ENCODE measurements at places on chromosomes 4 and X. TPM values are rescaled to one million over a fixed set of nuclear protein-coding genes. Genes with fewer than 3 reads are reported as not detected.

DNA sequence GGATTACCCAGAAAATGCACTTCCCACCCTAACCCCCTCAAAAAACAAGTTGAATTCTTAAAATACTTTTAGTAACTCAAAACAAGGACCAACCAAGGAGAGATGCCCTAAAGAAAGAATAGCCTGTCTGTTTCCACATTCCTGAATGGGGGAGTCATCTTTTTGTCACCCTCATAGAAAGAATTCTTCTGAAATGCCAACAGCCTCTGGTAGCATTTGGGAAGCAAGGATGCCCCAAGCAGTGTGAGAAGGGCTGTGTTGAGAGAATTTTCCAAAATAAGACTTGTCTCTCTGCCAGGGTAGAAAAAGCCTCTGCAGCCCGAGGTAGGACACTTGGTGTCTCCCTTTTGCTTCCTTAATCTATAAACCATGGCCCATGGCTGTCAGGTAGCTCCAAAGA, 173.1 kb upstream of the VCX3A start:
- no peaks in the 10 kb centered on the region for H3K27me3 ChIP-seq
- H3K4me1 ChIP-seq, result no peaks in the 10 kb centered on the region
- no peak for DNase-seq

The TMSB4X gene
- 5,030 TPM for total RNA-seq

The MTNR1A gene
- total RNA-seq, result not detected

- no peaks in the 10 kb centered on the region for H3K27me3 ChIP-seq
- H3K4me1 ChIP-seq, result no peaks in the 10 kb centered on the region
- H3K36me3 ChIP-seq, result no peaks in the 10 kb centered on the region
- no peak overlapping the region for H3K27ac ChIP-seq
- no peak overlapping the region for H3K4me3 ChIP-seq
Measured at GRCh38 chr4:13378973-13379759, 105.0 kb downstream of the RAB28 start.

The SOX3 gene
- total RNA-seq, result not detected

DNA sequence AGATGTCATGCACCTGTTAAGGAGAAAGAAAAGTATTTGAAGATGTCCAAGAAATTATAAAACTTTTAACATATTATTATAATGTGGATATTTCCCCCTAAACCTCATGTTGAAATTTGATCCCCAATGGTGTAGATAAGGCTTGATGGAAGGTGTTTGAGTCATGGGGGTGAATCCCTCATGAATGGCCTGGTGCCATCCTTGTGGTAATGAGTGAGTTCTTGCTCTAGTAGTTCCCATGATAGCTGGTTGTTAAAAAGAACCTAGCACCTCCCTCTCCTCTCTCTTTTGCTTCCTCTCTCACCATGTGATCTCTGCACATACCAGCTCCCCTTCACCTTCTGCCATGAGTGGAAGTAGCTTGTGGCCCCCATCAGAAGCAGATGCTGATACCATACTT, 176.6 kb upstream of the NR3C2 start:
- H3K4me1 ChIP-seq, result no peaks in the 10 kb centered on the region
- H3K36me3 ChIP-seq, result no peaks in the 10 kb centered on the region
- no peak overlapping the region for H3K27ac ChIP-seq
- DNase-seq, result no peak
- no peak overlapping the region for H3K4me3 ChIP-seq

GRCh38 chrX:103423955-103424638, 47.8 kb downstream of the BEX3 start:
- no peak for DNase-seq
- no peaks in the 10 kb centered on the region for H3K36me3 ChIP-seq
- no peaks in the 10 kb centered on the region for H3K4me1 ChIP-seq

GRCh38 chr4:3346146-3346545, 53.3 kb downstream of the RGS12 start:
- no peaks in the 10 kb centered on the region for H3K36me3 ChIP-seq
- no peak for DNase-seq
- H3K4me1 ChIP-seq, result peaks cover 21% of the 10 kb centered on the region
- no peaks in the 10 kb centered on the region for H3K27me3 ChIP-seq
- no peak overlapping the region for H3K27ac ChIP-seq

The DIPK2B gene
- total RNA-seq, result 11.2 TPM

The ARAP2 gene
- 270 TPM for total RNA-seq

The SPOCK3 gene
- 0.23 TPM for total RNA-seq

DNA sequence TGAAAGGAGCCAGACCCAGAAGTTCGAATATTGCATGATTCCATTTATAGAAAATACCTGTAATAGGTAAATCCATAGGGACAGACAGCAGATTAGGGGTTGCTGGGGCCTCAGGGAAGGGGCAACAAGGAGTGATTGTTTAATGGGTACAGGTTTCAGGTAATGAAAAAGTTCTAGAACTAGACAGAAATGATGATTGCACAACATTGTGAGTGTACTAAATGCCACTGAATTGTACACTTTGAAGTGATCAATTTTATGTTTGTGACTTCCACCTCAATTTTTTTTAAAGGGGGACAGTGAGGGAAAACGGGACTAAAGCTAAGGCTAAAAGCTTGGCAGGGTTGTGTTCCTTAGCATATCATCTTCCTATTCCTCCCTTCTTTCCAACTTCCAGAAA, 23.5 kb downstream of the ZBTB33 start:
- no peaks in the 10 kb centered on the region for H3K27me3 ChIP-seq
- H3K4me1 ChIP-seq, result no peaks in the 10 kb centered on the region
- no peak for DNase-seq
- no peaks in the 10 kb centered on the region for H3K36me3 ChIP-seq
- no peak overlapping the region for H3K27ac ChIP-seq
- H3K4me3 ChIP-seq, result no peak overlapping the region

- H3K36me3 ChIP-seq, result no peaks in the 10 kb centered on the region
- H3K27ac ChIP-seq, result no peak overlapping the region
- H3K4me3 ChIP-seq, result no peak overlapping the region
- no peak for DNase-seq
- H3K27me3 ChIP-seq, result no peaks in the 10 kb centered on the region
- no peaks in the 10 kb centered on the region for H3K4me1 ChIP-seq
Measured at GRCh38 chrX:38856670-38857265, 55.5 kb downstream of the MID1IP1 start.

The APLN gene
- total RNA-seq, result 14.2 TPM

GRCh38 chr4:99593781-99594641, 19.4 kb downstream of the MTTP start:
- DNase-seq, result no peak
- no peaks in the 10 kb centered on the region for H3K27me3 ChIP-seq
- H3K27ac ChIP-seq, result no peak overlapping the region
- no peaks in the 10 kb centered on the region for H3K36me3 ChIP-seq
- no peaks in the 10 kb centered on the region for H3K4me1 ChIP-seq

The MAML3 gene
- total RNA-seq, result 9.6 TPM

The SMIM10 gene
- total RNA-seq, result 1.9 TPM

- DNase-seq, result no peak
- no peak overlapping the region for H3K27ac ChIP-seq
- H3K27me3 ChIP-seq, result no peaks in the 10 kb centered on the region
- H3K4me1 ChIP-seq, result no peaks in the 10 kb centered on the region
- H3K36me3 ChIP-seq, result no peaks in the 10 kb centered on the region
Measured at GRCh38 chr4:157271166-157271869, 50.8 kb downstream of the GRIA2 start.

GRCh38 chr4:2009651-2010233, 968 bp upstream of the NELFA start:
- H3K36me3 ChIP-seq, result no peaks in the 10 kb centered on the region
- no peaks in the 10 kb centered on the region for H3K27me3 ChIP-seq
- peak; percentile 84 for DNase-seq

DNA sequence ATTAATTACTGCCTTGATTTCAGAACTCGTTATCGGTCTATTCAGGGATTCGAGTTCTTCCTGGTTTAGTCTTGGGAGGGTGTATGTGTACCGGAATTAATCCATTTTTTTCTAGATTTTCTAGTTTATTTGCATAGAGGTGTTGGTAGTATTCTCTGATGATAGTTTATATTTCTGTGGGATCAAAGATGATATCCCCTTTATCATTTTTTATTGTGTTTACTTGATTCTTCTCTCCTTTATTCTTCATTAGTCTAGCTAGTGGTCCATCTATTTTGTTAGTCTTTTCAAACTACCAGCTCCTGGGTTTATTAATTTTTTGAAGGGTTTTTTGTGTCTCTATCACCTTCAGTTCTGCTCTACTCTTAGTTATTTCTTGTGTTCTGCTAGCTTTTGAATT, 32.1 kb downstream of the CDX4 start:
- no peak overlapping the region for H3K27ac ChIP-seq
- DNase-seq, result no peak
- no peaks in the 10 kb centered on the region for H3K36me3 ChIP-seq
- no peaks in the 10 kb centered on the region for H3K27me3 ChIP-seq
- no peak overlapping the region for H3K4me3 ChIP-seq
- H3K4me1 ChIP-seq, result no peaks in the 10 kb centered on the region

The ADD1 gene
- total RNA-seq, result 651 TPM

The PPEF2 gene
- not detected for total RNA-seq

DNA sequence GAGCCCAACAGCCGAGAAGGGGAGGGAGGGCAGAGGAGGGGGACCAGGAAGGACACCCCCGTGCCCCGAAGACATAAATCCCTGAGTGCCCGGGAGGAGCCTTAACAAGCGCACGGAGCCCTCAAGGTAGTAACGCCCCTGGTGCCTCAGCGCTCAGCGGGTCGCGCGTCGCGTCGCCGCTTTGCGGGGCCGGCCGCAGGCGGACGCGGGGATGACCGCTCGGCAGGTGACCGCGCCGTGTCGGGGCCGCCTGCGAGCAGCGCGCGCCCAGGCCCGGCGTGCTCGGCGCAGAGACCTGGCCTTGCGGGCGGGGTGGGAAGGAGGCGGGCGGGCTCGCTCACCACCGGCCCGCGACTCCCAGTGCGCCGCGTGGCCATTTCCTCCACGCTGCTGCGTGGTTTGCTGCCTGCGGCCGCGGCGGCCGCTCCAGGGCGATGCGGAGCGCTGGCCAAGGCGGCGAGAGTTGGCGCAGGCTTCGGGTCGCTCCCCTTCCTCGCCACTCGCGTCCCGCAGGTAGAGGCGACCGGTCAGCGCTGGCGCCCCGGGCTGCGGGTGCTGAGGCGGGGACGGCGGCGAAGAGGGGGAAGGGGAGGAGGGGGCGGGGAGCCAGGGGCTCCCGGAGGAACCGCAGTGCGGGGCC, 632 bp downstream of the CCSER1 start:
- no peaks in the 10 kb centered on the region for H3K27me3 ChIP-seq
- no peaks in the 10 kb centered on the region for H3K36me3 ChIP-seq

The ADAD1 gene
- not detected for total RNA-seq

- no peak overlapping the region for H3K4me3 ChIP-seq
- no peaks in the 10 kb centered on the region for H3K36me3 ChIP-seq
- no peaks in the 10 kb centered on the region for H3K4me1 ChIP-seq
- no peak overlapping the region for H3K27ac ChIP-seq
Measured at GRCh38 chrX:56733459-56734046, 4.5 kb downstream of the NBDY start.

The PAGE1 gene
- total RNA-seq, result not detected
